Left colon (tissue), 2 donors: ENCODE measurements at places on chromosomes 7 and 10.

GRCh38 chr7:55240418-55241142 is 124.6 kb upstream of the LANCL2 start:
- DNase-seq = no peak

DNA sequence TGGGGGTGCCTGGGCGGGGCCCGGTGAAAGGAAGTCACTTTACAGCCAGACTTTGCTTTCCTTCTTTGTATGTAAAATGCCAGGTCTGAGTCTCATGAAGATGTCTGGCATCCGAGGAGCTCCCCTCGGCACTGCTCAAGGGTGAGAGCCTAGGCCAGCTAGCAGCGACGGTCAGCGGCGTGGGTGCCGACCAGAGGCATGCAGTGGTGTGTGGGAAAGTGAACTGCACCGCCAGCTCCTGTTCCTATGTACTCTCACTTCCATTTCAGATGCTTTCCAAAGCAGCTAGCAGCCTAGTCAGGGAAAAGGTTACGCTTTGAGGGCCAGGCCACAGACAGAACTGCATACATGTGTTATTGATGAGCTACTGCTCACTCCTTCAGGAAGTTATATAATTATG is 172.8 kb downstream of the ZMYND11 start:
- DNase-seq = no peak

- no peak for DNase-seq
Observed at GRCh38 chr10:5092848-5093790, 1.1 kb upstream of the AKR1C3 start.

- DNase-seq = peak; percentile 38
Observed at GRCh38 chr7:29884399-29885272, 78.3 kb downstream of the WIPF3 start.

- no peak for DNase-seq
Observed at GRCh38 chr7:101902680-101903514, 85.5 kb downstream of the CUX1 start.
